ENCODE measurements at places on chromosomes 4 and X.
A peak's percentile ranks its signal among the peaks of the same experiment; 100 is the strongest.

DNA sequence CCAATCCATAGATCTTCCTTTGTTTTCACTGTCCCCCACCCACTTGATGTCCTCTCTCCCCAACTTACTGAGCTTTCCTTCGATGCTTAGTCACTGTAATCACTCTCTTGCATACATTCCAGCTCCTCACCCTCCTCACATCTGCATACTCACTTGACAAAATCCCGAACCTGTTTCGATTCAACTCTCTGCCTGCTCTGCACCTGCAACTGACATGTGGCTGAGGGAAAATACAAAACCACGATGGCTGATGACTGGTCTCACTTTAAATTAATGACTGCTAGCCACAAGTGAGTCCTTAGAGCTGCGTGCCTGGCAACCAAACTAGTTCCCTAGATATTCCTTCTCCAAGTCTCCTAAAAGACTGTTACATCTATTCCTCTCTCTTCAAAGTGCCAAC, 70.4 kb upstream of the FHL1 start:
- DNase-seq, result no peak

- DNase-seq, result no peak
These were observed 15.1 kb downstream of the UBE2K start for GRCh38 chr4:39712819-39713607.

GRCh38 chrX:133380711-133381619, 34.3 kb downstream of the GPC4 start:
- DNase-seq, result no peak

GRCh38 chr4:38667085-38667893, 3.3 kb downstream of the KLF3 start:
- DNase-seq, result peak; percentile 99

- DNase-seq, result peak; percentile 81
These were observed 173.0 kb downstream of the COX18 start for GRCh38 chr4:72896515-72896914.

DNA sequence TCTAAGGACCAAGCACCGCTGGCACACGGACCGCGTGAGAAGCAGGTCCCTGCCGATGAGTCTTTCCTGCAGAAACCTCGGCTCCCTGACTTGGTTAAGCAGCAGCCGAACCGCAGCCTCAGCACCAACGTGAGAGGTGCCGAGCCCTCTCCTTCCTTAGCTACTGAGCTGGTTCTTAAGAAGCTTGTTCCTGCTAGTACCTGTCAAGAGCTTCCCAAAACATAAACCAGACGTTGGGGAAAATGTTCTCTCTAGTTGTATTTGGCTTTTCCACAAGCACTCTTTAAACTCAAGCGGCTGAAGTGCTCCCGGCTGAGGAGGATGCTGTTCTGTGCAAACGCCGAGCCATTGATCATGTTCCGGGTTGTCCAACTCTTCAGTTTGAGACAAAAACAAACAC, 29.3 kb upstream of the TLR3 start:
- no peak for DNase-seq

DNA sequence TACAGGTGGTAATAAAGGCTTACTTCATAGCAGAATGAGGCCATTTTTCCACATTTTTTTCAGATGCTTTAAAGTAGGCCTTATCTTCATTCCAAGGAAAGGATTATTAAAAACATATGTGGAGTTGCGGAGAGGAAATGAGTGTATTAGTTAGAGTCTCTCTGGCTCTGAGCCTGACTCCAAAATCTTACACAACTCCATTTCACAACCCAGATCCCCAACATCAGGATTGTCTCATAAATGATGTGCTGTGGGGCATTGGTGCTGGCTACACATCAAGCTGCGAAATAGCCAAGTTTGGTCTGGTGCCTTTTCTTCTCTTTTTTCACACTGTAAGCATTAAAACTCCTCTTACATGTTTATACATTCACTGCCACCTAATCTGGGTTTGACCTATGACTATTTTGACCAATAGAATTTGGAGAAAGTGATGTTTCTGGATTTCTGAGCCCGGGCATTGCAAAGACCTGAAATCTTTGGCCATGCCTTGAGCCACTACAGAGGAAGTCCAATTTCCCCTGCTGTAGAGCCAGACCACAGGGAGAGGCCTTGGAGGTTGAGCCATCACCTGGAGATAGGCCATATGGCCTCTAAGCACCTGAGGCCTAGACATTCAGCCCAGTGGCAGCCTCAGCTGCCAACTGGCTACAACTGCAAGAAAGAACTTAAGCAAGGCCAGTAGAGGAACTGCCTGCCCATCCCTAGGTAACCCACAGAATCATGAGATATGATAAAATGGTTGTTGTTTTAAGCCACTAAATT, 16.7 kb upstream of the SOD3 start:
- peak; percentile 99 for DNase-seq

- DNase-seq, result no peak
These were observed 356.7 kb downstream of the GALNTL6 start for GRCh38 chr4:172169871-172170270.

GRCh38 chr4:91089178-91089577, 962.0 kb downstream of the CCSER1 start:
- no peak for DNase-seq

DNA sequence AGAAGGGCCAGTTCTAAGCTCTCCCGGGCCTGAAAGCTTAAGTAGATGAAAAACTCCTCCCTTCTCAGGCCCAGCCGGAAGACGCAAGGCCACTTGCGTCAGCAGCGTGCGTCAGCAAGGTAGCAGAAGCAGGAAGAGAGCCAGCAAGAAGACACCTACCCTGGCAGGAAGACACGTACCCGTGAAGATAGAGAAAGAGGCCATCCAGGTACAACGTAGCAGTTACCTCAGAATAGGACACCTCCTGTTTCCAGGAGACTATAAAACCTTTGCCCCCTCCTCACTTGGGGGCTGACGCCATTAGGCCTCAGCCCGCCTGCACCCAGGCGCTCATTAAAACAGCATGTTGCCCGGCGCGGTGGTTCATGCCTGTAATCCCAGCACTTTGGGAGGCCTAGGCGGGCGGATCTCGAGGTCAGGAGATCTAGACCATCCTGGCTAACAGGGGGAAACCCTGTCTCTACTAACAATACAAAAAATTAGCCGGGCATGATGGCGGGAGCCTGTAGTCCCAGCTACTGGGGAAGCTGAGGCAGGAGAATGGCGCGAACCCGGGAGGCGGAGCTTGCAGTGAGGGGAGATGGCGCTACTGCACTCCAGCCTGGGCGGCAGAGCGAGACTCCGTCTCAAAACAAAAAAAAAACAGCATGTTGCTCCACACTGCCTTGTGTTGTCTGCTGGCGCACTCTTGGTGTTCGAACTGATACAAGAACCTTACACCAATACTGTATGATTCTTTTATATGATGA, 242.7 kb upstream of the NWD2 start:
- DNase-seq, result no peak

DNA sequence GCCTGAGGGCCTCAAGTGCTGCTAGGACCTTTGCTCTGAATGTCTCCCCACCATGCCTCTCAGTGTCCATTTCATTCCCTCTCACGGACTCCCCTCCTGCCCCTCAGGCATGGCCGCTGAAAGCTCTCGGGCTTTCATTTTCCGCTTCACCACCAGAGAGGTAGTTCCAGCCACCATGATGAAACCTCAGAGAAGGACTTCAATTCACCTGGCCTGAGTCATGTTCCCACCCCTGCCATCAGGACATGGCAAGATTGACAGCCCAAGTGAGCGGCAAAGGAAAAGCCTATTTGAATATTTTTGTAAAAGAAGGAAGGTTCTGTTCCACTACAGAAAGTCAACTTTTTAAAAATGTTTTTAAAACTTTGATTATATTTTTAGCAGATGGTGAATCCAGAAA, 249.3 kb upstream of the GALNT7 start:
- no peak for DNase-seq

DNA sequence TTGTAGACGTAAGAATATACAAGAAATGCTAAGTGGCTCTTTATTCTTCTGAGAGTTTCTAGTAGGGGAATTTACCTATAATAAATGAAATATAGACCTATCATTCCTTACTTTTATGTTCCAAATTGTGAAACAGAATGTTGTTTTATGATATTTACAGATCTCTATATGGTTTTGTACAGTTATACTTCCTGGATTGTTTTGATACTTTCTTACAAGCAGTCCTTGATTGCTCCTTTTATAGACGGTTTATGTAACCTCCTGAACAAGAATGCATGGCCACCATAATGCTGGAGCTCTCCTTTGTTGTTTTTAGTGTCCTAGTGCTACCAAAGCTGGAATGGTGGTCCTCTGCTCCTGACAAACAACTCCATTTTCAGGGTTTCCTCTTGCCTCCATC, 91.7 kb upstream of the RPA4 start:
- no peak for DNase-seq

DNA sequence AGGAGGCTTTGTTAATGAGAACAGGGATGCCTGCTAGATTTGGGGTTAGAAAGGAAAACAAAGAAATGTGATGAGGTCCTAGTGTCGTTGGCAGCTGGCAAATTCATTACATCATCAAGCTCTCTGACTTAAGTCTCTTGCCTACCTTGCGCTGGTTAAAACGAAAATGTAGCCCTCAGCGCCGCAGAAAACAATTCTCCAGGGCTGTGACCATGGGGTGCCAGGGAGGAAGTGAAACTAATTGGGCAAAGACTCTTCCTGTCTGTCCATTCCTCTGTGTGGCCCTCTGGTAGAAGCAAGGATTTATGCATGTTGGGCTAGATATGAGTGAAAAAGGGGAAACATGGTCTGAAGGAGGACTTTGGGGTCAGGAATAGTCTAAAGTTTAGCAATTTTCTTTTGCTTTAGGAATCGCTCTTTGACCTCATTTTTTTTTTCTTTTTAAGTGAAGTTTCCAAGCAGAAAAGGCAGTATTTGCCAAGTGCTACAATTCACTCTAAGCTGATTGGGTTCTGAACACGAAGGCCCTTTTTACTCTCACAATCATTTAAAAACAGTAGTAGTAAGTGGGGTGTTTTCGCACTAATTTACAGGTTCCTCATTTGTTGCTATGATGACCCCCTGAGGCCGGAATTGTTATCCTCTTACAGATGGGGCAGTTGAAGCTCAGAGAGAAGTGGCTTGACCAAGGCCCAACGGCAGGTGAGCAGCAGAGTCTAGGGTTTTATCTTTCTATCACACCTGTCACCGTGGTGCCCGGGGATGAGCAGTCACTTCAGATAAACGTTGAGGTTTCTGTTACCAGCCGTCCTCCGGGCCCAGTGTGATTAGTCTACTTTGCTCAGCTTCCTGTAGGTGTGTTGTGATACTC, 27.3 kb upstream of the CHRNA9 start:
- no peak for DNase-seq

Measured in fibroblast of mammary gland (primary cell).